Endodermal cell (in vitro differentiated cells): ENCODE measurements at places on chromosomes 4 and X. TPM values are rescaled to one million over a fixed set of nuclear protein-coding genes. Genes with fewer than 3 reads are reported as not detected.

- DNase-seq, result peak; percentile 56
Observed at GRCh38 chr4:111074523-111075114, 451.7 kb upstream of the PITX2 start.

- no peak for DNase-seq
Observed at GRCh38 chr4:112023402-112023950, 121.8 kb upstream of the FAM241A start.

The NLGN4X gene
- 76.9 and 82.0 TPM in 2 replicates for total RNA-seq

The SMAD1 gene
- total RNA-seq, result 22.1 to 30.0 TPM (median 25.1 TPM) in 3 replicates

GRCh38 chr4:169311643-169312365 is 41.0 kb upstream of the SH3RF1 start:
- DNase-seq, result peak; percentile 83

The CPE gene
- total RNA-seq, result 291 to 438 TPM (median 298 TPM) in 3 replicates

The PPARGC1A gene
- 8.9 and 10.7 TPM in 2 replicates for total RNA-seq

GRCh38 chrX:71994601-71995000 is 84.0 kb downstream of the NHSL2 start:
- DNase-seq, result no peak

DNA sequence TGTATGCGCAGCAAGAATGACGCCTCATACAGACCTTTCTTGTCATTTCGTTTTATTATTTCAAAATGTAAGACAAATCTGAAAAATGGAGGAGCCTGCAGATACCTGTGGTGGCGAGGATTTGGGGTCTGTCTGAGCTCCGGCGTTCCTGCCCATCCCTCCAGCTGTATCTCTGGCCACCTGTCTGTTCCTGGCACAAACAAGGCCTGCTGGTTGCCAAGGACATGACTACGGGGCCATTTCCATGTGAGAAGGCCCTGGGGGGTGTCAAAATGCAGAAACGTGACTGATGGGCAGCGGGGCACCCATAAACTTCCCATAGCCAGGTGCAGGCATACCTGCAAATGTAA is 591 bp upstream of the TSPAN7 start:
- no peak for DNase-seq

DNA sequence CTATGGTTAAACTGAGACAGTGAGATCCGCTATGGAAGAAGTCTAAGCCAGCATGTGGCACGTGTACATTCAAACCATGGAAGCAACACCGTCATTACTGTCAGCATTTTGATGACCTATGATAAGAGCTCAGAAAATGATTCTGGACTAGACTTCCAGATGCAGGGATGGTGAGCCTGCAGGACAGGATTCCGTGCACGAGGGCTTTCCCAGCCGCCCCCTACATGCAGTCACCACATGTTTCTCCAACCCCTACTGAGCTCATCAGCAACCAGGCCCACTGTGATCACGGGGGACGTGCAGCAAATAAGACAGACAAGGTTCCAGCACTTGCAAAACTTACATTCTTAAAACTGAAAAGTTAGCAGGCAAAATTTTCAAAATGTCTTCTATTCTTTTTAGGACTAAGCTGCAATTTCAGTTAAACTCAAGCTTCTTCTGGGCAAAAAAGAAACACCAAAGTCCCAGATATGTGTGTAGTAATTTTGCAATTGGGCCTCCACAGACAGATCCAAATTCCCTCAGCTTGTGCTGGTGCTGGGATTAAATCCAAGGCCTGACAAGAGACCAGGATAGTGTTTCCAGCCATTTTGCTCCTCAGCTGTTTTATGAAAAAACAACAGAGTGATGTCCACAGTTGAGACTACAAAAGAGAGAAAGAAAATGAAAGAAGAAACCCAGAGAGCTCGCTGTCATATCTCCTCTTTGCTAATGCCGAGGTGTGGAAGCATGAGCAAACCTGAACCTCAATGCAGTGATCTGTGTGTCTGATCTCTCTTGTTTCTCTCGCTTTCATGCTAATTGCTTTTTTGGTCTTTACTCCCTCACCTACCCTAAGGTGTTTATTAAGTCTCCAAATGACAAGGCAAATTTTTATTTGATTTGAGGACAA is 118.2 kb downstream of the AFAP1 start:
- DNase-seq, result no peak

DNA sequence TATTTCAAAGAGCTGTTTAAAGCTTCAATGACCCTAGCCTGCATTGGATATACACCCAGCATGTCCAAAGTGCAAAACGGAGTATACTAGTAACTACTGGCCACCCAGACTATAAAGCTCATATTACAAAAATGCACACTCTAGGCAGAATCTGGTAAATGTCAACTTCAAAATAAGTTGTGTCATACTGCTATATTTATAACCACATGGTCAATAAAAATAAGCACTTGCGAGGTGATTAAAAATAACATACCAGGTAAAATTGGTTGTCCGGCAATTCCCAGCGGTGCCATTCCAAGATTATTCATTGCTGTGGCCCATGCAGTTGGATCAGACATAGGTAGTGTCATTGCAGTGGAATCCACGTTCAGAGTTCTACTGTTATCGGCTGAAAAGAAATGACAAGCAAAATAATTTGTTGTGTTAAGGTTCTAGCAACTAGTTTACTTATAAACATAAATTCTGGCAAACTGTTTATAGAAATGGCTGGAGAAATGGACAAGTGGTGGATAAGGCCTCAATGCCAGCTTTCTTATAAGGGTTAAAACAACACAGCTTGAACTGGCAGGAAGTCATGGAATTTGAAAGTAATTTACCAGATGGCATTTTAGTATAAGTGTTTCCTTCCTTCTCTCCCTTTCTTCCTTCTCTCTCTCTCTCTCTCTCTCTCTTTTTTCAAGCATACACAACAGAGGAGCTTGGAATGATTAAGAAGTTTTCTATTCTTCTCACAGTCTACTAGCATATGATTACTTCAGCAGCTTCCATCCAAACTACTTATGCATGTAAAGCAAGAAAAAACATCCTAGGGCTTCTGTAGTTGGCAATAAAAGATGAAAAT is 199.9 kb downstream of the ENOX2 start:
- no peak for DNase-seq

- DNase-seq, result no peak
Observed at GRCh38 chr4:25271866-25272265, 38.0 kb downstream of the PI4K2B start.

The LDOC1 gene
- total RNA-seq, result 54.5 and 60.6 TPM in 2 replicates

DNA sequence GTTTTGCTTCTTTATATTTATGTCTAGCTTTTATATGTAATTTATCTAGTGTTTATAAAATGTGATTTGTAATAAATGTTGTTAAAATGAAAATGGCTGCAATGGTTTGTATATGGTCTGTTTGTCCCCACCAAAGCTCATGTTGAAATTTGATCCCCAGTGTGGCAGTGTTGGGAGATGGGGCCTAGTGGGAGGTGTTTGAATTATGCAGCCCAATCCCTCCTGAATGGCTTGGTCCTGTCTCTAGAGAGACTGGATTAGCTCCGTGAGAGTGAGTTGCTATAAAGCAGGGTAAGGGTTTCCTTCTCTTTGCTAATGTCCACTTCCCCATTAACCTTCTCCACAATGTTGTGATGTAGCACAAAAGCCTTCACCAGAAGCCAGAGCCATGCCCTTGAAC is 30.0 kb upstream of the JADE3 start:
- DNase-seq, result peak; percentile 49

DNA sequence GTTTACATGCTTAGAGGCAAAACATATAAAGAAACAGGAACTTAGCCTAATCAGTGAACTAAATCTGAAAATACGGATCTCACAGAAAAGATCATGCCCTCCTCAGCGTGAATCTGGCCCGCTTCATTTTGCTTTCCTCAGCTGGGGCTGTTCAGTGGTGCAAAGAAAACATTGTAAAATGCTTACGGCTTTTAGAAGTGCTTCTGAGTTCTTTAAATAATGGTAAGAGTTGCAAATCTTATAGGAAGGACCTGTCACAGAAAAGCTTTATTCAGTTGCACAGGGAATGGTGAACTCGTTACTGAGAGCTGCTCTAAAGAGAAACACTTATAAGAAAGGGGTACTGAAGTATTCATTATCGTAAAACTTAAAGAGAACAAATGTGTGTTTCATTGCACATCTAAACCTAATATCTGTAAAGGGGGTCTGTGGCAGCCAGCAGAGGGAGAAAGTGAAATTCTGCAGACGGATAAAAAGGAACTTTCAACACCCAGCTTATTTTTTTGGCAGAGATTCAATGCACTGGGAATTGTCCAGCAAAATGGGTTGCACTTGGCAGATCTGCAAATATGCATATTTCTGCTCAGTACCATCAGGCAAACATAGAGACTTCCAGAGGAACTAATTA is 139.2 kb upstream of the ANK2 start:
- DNase-seq, result no peak

- no peak for DNase-seq
Observed at GRCh38 chr4:186826846-186827533, 103.3 kb upstream of the FAT1 start.

DNA sequence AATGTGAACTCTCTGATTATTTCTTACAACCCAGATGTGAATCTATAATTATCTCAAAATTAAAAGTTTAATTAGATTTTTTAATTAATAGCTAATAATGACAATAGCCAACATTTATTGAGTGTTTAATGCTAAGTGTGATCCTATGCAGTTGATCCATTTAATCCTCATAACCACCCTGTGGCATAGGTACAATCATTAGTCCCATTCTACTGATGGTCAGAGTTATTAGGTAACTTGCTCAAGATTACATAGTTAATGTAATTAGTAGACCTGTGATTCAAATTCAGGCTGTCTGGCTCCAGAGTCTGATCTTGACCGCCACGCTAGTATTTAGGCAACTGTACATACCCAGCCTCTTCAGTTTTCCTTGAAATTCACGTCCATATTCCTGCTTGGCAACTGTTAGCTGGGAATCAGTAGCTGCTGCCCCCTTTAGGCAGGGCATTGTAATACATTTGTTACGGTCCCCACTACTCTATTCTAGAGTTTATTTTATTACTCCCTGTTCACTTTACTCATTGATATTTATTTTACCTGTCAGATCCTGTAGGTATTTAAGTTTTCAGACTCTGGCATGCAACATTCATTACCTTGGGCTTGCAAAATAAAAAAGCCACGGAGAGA is 20.6 kb upstream of the TEC start:
- peak; percentile 65 for DNase-seq

DNA sequence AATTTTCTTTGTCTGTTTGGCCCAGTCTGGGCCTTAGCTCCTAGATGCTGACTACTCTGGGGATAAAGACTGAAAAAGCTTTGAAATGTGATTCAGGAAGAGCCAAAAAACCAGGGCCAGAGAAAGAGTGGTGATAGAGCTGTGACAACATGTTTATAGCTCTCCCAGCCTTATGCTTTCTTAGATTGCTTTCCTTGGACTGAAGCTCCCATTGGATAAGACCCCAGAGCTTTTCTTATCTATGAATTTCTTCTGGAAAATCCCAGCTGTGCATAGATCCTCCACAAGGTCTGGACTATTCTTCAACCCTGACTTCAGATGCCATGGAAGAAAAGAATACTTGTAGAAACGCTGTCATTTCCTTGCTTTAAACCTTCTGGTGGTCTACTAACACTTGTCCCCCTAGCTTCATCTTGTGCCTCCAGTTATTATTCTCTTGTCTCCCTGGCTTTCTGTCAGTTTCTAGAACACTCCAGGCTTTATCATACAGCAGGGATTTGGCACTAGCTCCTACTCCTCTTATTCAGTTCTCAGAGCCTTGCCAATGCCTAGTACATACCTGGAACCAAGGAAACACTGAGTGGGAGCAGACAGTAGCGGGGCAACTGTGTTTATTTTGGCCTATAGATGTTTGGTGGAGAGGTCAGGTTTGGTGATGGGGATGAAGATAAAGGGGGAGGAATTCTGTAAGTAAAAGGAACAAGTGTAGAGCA is 57.1 kb upstream of the TEX13D start:
- DNase-seq, result no peak

The IL3RA gene
- not detected in 3 replicates for total RNA-seq

GRCh38 chrX:103533511-103534216 is 14.4 kb upstream of the RAB40A start:
- peak; percentile 94 for DNase-seq

The ATOH1 gene
- total RNA-seq, result 0.67 to 1.0 TPM in 2 of 3 replicates, not detected in the other

The CT45A1 gene
- not detected in 3 replicates for total RNA-seq

- no peak for DNase-seq
Observed at GRCh38 chr4:85476381-85476780, 1.4 kb downstream of the ARHGAP24 start.

- DNase-seq, result no peak
Observed at GRCh38 chr4:107050525-107051135, 14.5 kb upstream of the DKK2 start.

The CENPVL2 gene
- total RNA-seq, result 0.63 and 0.64 TPM in 2 replicates

The SULT1E1 gene
- total RNA-seq, result not detected in 2 replicates

DNA sequence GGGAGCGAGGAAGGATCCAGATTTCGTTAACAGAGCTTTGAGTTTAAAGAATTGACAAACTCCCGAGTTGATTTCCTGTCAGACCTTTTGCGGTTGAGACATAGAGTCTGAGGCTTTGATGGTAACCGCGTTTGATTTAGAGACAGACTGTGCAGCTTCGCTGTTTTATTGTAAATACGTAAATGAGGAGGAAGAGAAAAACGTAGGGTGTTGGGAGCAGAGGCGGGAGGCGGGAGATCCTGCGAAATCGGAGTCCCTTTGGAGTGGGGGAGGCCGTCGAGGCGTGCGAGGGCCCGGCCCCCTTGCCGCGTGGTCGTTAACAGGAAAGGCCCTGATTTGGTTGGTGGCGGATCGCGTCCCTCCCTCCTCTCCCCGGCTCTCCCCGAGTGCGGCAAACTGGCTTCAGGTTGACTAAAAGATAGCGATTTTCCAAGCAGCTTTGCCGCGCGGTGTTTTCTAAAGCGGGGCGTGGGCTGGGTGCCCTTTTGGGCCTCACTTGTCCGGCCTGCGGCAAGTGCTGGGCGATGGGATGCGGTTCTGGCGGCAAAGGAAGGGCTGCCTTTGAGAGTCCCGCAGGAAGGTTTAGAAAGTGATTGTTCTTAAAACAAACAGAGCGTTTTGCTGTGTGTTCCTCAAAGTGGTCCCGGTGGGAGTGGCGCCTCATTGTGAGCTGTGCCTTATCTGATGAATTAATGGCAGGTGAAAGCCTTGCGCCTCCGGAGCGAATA is 857 bp downstream of the SCML1 start:
- DNase-seq, result peak; percentile 75

- DNase-seq, result no peak
Observed at GRCh38 chr4:158130204-158130603, 42.6 kb downstream of the GASK1B start.

GRCh38 chr4:61406677-61407076 is 206.6 kb downstream of the ADGRL3 start:
- DNase-seq, result no peak

GRCh38 chr4:157226035-157226434 is 5.5 kb downstream of the GRIA2 start:
- DNase-seq, result no peak

- DNase-seq, result no peak
Observed at GRCh38 chr4:48223633-48224295, 45.9 kb downstream of the TEC start.

- DNase-seq, result no peak
Observed at GRCh38 chrX:80282535-80282934, 137.7 kb upstream of the TENT5D start.

DNA sequence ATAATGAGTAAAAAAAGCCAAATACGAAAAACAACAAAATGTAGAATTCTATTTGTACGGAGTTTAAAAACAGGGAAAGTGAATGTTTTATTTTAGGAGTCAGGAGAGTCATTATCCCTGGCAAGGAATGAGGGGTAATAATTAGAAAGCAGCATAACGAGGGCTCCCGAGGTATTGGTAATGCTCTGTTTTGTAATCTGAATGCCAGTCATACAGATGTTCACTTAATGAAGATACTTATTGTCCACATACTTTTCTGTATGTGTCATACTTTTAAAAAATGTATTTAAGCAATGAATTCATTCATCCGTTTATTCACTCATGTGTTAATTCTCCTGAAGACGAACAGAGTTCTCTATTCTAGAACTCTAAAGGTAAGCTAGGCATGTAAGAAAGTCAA is 87.8 kb upstream of the BMP2K start:
- no peak for DNase-seq
